Mesothelial cell of epicardium (in vitro differentiated cells): ENCODE measurements at places on chromosomes 7 and 10. TPM values are rescaled to one million over a fixed set of nuclear protein-coding genes. Genes with fewer than 3 reads are reported as not detected.
A peak's percentile ranks its signal among the peaks of the same experiment; 100 is the strongest.

ODAD2 gene
- total RNA-seq, result 0.24 to 0.80 TPM (median 0.25 TPM) in 3 replicates

CALML5 gene
- total RNA-seq, result 0.42 TPM in 1 of 3 replicates, not detected in the others

- no peak for DNase-seq
Measured at GRCh38 chr10:89364531-89364930, 13.3 kb upstream of the IFIT1B start.

SHTN1 gene
- 38.6 to 41.2 TPM (median 38.7 TPM) in 3 replicates for total RNA-seq

GRCh38 chr7:2012044-2012900 lies 220.5 kb downstream of the MAD1L1 start:
- peak; percentile 17 for DNase-seq

DNA sequence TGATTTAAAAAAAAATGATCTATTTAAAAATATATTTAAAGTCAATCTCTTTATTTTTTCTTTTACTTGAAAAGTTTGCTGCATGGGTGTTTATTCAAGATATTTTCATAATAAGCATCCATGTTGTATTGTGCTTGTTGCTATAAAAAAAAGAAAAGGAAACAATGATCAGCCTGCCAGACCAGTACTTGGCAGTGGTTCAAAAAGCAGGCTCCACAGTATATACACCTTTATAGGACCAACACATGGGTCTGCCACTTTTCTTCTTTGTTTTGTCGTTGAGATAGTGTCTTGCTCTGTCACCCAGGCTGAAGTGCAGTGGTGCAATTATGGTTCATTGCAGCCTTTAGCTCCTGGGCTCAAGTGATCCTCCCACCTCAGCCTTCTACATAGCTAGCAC lies 228.0 kb downstream of the TWIST1 start:
- DNase-seq, result no peak

MUC12 gene
- 0.73 to 1.4 TPM (median 1.1 TPM) in 3 replicates for total RNA-seq

PRRT4 gene
- total RNA-seq, result 7.9 to 9.5 TPM (median 9.1 TPM) in 3 replicates

NKX1-2 gene
- not detected in 3 replicates for total RNA-seq

- DNase-seq, result no peak
Measured at GRCh38 chr7:69800495-69800894, 202.2 kb downstream of the AUTS2 start.

AKR1C3 gene
- total RNA-seq, result 1.1 to 1.9 TPM (median 1.3 TPM) in 3 replicates

- DNase-seq, result no peak
Measured at GRCh38 chr7:94477878-94478277, 31.7 kb upstream of the CASD1 start.

DNA sequence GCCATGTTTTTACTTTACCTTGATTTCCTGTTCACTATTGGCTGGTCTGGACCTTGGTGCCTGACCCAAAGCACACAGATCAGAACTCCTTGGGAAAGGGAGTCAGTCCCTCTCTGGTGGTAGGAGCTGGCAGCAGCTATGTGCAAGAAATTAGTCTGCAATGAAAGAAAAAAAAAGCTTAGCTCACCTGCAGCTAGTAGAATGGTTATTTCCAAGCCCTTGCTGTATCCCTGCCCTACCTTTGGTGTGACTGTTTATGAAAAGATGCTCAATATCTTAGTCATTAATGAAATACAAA lies 68.1 kb upstream of the PAPSS2 start:
- DNase-seq, result no peak

- no peak for DNase-seq
Measured at GRCh38 chr7:149670288-149670687, 103.1 kb downstream of the ZNF467 start.

- no peak for DNase-seq
Measured at GRCh38 chr7:45885264-45885882, 2.9 kb upstream of the IGFBP1 start.

DNA sequence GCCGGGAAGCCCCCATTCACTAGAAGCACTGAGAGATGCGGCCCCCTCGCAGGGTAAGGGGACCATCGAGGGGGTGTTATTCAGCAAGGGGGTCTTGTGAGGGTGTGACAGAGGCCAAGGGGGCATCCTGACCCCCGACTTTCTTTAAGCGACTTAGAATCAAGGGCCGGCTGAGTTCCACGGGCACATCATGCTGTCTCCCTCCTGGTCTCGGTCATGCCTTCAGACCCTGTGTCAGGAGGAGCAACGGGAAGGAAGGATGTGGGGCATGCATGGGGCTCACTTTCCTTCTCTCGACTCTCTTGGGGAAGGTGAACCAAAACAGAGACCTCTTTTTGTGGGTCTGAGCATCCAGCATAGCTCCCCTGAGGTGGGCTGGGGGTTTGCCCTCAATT lies 2.5 kb downstream of the ACSL5 start:
- DNase-seq, result no peak
